ENCODE measurements at places on chromosomes 12 and 14.

- no peak for DNase-seq
These were observed 62.0 kb downstream of the CAND1 start for GRCh38 chr12:67331123-67331522.

GRCh38 chr12:78293059-78293686 lies 462.5 kb downstream of the NAV3 start:
- DNase-seq: peak; percentile 41

- no peak for DNase-seq
These were observed 24.6 kb upstream of the BATF start for GRCh38 chr14:75497701-75498100.

DNA sequence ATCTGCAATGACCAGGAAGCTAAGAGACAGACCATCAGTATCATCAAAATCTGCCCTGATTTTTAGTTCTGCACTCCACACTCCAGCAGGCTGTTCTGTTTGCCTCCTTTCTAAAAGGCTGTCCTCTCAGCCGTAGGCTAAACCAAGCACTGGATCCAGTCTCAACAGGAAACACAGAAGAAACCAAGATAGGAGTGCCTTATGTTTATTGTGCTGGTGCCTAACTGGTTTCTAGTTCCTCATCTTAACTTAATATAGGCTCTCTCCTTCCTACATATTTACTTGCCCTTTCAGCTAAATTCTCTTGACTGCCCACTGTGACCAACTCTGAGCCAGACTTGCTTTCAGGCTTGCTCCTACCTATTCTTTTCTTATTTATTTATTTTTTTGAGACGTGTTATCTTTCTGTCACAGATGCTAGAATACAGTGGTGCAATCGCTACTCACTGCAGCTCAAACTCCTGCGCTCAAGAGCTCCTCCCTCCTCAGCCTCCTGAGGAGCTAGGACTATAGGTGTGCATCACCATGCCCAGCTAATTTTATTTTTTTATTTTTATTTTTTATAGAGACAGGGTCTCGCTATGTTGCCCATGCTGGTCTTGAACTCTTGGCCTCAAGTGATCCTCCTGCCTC lies 30.8 kb downstream of the GALNT4 start:
- DNase-seq: peak; percentile 52

DNA sequence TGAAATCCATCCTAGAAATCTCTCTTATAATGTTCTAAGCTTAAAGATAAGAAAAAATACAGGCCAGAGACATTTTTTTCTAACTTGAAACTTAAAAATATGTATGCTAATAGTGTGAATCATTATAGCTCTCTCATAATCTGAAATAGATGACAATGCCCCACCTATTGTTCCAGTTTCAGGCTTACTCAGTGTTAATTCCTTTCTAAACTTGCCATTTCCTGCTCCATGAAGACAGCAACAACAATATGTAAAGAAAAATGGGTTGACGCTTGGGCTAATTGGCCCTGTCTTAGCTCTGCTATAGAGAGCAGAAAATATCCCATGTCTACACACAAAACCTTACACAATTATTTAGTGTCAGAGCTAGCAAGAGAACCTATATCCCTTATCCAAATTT lies 37.1 kb downstream of the LMO3 start:
- no peak for DNase-seq

- no peak for DNase-seq
These were observed 42.7 kb upstream of the NID2 start for GRCh38 chr14:52111583-52111982.

- no peak for DNase-seq
These were observed 1.4 kb upstream of the TBX3 start for GRCh38 chr12:114685320-114685781.

DNA sequence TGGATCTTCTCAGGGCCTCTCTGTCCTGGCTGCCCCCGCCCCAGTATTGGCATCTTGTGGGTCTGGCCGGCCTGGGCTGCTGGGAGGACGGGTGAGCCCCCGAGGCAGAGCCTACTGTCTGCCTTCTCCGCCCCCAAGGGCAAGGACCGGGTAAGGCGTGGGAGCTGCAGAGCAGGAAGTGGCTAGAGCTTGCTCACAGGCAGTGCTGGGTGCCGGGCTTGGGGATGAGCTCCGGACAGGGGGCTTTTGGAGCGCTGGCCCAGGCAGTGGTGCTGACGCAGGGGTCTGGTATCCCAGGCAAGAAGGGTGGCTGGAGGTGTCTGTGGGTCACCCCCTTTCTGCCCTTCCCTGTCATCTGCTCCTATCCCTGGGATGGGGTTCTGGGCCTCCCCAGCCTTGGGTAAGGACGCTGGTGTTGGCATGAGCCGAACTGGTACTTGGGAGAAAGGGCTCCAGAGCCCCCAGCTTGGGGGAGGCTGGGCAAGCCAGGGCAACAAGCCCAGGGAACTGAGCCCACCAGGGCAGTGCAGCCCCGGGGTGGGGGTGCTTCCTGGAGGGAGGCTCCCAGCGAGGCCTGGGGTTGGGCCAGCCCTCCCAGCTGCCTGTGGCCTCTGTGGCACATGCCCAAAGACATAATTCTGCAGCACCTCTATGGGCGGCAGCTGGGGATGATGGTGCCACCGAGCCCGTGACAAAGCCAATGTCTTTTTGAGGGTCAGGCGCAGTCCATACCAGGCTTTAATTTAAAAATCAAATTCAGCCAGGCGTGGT lies 126.3 kb downstream of the KIF26A start:
- peak; percentile 28 for DNase-seq

GRCh38 chr12:113145720-113146551 lies 3.6 kb upstream of the CFAP73 start:
- DNase-seq: no peak

DNA sequence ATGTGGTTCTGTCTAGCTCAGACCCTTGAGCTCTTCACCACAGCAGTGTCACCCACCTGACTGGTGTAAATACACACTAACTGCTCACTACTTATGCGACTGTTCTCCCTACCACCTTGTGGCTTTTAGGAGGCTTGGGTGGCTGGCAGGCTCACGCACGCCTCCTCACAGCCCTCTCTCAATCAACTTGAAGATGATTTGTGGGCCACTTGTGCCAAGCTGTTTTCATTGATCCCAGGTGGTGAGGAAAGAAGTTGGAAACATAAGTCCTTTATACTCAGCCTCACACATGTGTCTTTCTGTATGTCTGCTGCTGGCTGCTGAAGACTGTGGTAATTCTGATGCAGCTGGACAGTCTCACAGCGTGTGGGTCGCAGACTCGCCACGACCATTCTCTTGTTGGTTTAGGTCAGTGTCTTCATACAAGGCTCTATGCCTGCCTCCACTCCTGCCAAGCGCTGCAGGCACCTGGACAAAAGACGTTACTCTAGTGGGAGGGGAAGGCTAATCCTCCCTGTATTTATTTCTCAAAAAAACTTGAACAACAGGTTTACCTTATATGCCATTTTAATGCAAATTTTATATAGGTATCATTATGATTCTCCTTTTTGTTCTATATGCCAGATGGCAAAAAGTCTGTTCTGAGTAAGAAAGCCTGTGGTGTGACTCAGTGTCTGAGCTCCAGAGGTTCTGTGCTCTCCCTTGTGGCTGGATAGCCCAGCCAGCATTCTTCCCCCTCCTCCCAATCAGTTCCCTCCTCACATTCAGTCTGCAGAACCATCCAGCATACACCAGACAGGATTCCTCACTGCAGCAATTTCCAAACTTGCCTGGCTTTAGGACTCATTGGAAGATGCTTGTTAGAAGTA lies 115.6 kb downstream of the DIP2B start:
- no peak for DNase-seq

DNA sequence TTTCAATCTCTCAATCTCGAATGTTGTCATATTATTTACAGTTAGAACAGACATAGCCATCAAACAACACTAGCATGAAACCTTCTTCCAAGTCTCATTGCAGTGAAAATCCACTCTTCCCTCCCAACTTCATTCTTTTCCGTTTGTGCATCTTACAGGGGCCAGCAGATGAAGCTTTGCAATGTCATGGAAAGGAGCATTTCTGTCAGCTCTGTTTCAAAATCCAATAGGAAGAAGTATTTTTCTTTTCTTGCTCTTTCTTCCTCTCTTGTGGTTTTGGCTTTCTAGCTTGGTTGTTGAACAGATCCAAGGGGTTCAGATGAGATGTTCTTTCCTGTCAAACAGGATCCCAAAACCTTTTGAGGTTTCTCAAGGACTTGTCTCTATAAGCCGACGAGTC lies 416.6 kb downstream of the AEBP2 start:
- no peak for DNase-seq

- DNase-seq: no peak
These were observed 8.2 kb upstream of the ATG101 start for GRCh38 chr12:52061470-52062166.

GRCh38 chr12:32587581-32588495 lies 91.3 kb upstream of the DNM1L start:
- DNase-seq: no peak

GRCh38 chr14:70640938-70641547 lies 673 bp upstream of the TTC9 start:
- peak; percentile 35 for DNase-seq

GRCh38 chr14:92733007-92733406 lies 15.4 kb downstream of the LGMN start:
- no peak for DNase-seq

- DNase-seq: peak; percentile 59
These were observed 87.5 kb downstream of the SETD3 start for GRCh38 chr14:99393059-99393655.

GRCh38 chr12:106139422-106140171 lies 843 bp upstream of the NUAK1 start:
- peak; percentile 81 for DNase-seq

GRCh38 chr12:18868717-18869116 lies 130.8 kb downstream of the CAPZA3 start:
- DNase-seq: no peak

DNA sequence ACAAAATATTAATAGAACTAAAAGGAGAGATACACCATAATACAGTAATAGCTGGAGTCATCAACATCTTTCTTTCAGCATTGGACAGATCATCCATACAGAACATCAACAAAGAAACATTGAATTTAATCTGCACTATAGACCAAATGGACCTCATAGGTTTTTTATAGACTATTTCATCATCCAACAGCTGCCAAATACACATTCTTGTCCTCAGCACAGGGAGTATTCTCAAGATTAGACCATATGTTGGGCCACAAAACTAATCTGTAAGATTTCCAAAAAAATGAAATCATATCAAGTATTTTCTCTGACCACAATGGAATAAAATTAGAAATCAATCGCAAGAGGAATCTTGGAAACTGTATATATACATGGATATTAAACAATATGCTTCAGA lies 86.9 kb downstream of the FSCB start:
- no peak for DNase-seq

GRCh38 chr12:53201177-53201541 lies 5.9 kb downstream of the ITGB7 start:
- DNase-seq: no peak

DNA sequence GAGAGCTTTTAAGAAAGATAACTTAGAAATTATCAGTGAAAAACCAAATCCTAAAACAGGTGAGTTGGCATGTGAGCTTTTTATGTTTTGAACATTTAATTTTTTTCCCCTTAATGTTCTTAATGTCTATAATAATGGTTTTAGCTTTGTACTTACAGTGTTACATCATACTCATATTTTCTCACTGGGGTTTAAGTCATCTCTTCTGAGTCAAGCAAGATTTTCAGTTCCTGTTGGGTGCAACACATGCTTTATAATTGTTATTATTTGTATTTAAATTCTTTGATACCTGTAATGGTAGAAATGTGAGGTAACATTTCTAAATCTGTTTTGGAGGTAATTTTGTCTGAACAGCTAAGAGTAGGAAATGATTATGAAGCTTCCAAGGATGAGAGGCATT lies 113.0 kb downstream of the PLEKHA5 start:
- no peak for DNase-seq

DNA sequence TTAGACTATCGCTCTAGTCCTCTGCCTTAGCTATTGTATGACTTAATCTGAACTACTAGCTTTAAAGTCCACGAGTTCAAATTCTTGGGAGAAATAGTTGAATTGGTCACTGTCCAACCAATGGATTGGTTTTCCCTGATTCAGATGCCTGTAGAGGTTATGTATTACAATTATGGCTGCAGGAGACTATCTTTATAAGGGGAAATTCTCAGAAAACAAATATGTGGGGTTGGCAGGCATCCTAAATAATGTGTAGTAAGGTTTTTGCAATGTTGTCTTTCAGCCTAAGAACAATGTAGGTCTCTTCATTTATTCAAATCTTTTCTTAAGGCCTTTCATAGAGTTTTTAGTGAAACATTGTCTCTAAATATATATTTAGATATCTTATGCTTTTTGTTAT lies 26.9 kb downstream of the MYRFL start:
- DNase-seq: no peak

- no peak for DNase-seq
These were observed 9.2 kb downstream of the SOS2 start for GRCh38 chr14:50222055-50222613.

DNA sequence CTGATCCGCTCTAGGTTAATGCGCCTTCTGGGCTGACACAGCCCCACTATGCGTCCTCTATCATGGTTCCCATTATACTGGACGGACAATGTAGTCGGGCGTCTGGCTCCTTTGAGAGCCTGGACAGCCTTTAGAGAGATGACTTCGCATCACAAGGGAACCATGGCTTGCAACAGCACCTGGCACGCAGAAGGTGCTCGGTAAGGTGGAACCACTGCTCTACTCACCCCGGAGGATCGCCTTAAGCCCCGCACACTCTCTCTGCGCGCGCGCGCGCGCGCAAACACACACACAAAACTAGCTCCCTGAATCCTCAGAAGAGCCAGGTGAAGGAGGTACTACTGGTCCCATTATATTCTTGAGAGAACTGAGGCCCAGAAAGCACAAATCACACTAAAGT lies 7.1 kb downstream of the MAP3K12 start:
- DNase-seq: no peak

DNA sequence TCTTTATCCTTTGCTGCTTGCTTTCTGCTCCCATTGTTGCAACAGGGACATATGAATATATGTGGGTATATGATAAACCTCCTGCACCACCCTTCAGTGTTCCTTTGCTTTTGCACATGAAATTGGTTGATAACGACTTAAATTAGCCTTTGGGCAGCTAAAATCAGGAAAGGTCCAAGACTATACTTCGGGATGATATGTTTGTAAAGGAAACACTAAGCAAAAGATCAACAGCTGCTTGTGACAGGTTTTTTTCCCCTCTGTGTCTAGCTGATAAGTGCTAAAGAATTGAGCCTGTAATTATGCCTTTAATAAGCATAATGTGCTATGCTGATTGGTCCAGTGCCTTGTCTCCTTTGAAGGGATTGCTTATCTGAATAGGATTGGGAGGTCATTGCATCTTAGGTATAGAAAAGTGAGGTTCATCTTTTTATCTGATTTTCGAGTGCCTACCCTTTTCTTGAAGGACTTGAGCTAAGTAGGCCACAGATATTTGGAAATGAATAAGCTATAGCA lies 59.4 kb downstream of the PPHLN1 start:
- no peak for DNase-seq

DNA sequence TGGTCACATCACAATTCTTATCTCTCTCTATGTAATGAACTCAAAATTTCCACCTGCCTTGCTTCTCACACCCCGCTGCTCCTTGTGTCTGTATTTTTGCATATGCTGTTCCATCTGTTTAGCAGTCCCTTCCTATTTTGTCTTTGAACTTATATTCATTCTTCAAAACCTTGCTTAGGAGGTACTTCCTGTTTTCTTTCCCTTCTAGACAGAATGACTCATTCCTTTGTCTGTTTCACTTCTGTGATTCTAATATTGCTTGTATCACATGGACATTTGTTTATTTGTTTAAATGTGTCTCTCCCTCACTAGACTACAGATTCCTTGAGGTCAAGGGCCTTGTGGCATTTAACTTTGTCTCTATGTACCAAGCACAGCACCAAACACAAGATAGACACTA lies 424.2 kb downstream of the ETNK1 start:
- DNase-seq: no peak
